Epithelial cell of proximal tubule (primary cell): ENCODE measurements at places on chromosomes 1 and 21. TPM values are rescaled to one million over a fixed set of nuclear protein-coding genes. Genes with fewer than 3 reads are reported as not detected.

GRCh38 chr21:44734026-44734745 is 22.8 kb upstream of the TSPEAR start:
- DNase-seq = no peak

DNA sequence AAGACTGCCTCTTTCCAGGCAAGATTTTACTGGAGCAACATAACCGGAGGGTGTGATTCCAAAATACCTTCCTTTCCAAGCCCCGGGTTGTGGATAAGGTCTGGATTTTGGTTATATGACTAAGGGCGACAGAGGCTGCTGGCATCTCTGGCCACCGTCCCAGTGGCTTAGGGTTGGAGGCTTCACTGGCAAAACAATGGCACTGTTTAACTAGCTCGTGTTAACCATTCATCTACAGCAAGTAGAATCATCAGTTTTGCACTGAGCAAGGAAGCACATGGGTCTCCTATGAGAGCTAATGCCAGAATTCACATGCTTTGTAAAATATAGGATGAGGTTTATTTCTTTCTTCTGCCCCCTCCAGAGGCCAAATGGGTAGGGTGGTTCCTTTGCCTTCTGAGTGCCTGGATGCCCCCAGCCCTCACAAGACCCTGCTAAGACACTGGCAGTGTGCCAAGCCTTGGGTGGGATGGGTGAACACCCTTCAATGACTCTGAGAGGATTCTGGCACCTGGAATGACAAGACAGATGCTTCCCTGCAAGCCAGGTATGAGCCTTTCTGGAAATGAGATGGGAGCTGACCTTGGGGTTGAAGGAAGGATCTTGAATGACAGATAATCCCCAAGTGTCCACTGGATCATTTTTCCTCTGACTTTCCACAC is 36.8 kb downstream of the DHCR24 start:
- DNase-seq = peak; percentile 59

GRCh38 chr1:31135973-31136600 is 70.6 kb upstream of the PUM1 start:
- DNase-seq = no peak

GRCh38 chr1:244460197-244460596 is 876 bp upstream of the CATSPERE start:
- no peak for DNase-seq

DNA sequence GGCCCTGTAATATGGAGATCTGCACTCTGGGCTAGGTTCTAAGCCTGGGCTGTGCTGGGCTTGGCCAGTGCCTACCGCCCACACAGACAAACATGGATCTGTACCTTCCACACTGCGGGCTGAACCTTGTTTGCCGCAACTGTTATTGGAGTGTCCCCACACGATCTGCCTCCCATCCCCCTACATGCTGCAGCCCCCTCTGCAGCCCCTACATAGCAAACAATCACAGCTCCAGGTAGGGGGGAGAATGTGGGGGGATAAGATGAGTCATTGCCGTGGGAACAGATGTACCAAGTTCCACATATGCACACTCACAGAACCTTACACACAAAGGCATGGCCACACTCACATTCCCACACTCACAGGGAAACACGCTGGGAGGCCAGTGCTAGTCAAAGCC is 2.1 kb upstream of the HCRTR1 start:
- no peak for DNase-seq

- no peak for DNase-seq
Measured at GRCh38 chr1:243447347-243447746, 191.5 kb downstream of the SDCCAG8 start.

The PRPF38B gene
- total RNA-seq = 11.2 and 13.7 TPM in 2 replicates

The PKP1 gene
- total RNA-seq = 1.5 and 2.8 TPM in 2 replicates

The S100A12 gene
- total RNA-seq = not detected in 2 replicates

The LIX1L gene
- 22.3 and 32.5 TPM in 2 replicates for total RNA-seq
